T-helper 1 cell (primary cell): ENCODE measurements at places on chromosomes 2 and 18.
A peak's percentile ranks its signal among the peaks of the same experiment; 100 is the strongest.

DNA sequence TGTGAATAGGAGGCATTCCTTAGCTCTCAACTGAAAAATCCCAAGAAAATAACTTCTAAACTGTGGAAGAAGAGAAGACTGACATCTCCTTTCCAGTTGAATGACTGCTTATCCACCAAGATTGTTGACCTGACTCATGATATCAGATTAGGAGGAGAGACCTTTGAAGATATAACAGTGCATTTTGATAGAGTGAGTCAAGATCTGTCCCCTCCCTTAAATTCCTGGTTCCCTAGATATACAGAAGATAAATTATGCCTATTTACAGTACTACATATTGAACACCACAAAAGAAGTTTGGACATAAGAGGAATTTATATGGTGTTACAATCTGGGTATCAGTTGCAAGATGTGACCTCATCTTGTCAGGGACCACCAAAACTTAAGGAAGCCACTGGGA, 285.3 kb upstream of the ZSWIM2 start:
- no peak for DNase-seq

- peak; percentile 95 for DNase-seq
Observed at GRCh38 chr2:10448576-10449485, 704 bp upstream of the ODC1 start.

- DNase-seq = no peak
Observed at GRCh38 chr18:7349181-7349837, 118.4 kb downstream of the LRRC30 start.

GRCh38 chr2:224984637-224985036, 57.6 kb downstream of the DOCK10 start:
- DNase-seq = no peak

- DNase-seq = no peak
Observed at GRCh38 chr2:107337209-107337898, 451.4 kb upstream of the ST6GAL2 start.

GRCh38 chr18:37502601-37503000, 63.0 kb downstream of the CELF4 start:
- DNase-seq = no peak

DNA sequence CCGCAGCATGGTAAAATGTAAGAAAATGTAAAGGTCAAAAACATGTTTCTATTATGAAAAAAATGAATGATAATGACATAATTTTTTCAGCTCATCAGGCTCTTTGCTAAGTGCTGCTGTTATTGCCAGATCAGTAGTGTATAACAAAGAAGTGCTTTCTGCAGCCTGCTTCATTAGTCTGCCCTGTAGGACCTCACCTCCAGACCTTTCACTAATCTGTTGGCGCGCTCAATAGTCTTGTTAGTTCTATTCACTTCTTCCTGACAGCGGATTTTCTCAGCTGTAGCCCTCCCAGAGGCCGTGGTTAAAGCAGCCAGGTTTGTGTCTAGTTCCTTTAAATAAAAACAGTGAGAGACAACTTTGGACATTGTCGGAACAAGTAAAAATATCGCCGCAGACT, 97.7 kb downstream of the CDCA7 start:
- DNase-seq = no peak

- DNase-seq = no peak
Observed at GRCh38 chr2:3480352-3481010, 38.9 kb downstream of the ADI1 start.

- no peak for DNase-seq
Observed at GRCh38 chr18:32732165-32732564, 40.7 kb downstream of the KLHL14 start.

GRCh38 chr2:128722489-128722888, 403.8 kb upstream of the HS6ST1 start:
- DNase-seq = no peak

DNA sequence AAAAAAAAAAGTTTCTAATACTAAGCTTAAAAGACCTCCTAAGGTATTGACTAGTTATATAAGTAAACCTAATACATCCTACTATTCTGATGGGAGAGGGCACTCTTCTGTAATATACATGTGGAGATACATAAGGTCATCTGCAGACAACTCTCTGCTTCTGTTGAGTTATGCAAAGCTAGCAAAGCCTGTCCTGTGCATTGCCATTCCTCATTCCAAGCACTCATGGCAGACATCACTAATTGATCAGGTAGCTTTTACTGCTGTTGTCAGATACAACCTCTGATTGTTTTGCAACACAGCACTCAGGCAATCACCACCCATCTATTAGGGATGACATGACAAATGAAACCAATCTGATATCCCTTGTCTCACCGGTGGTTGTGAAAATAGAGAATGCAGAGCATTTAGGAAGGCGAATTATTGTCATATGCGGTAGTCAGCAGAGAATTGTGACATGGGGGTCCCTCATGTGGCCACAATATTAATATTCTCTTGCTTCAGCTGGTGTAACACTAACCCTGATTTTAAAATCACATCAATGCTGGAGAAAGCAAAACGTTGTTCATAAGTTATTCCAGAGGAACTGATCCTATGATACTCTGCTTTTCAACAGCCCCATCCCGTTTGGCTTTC, 416.5 kb upstream of the GYPC start:
- no peak for DNase-seq

DNA sequence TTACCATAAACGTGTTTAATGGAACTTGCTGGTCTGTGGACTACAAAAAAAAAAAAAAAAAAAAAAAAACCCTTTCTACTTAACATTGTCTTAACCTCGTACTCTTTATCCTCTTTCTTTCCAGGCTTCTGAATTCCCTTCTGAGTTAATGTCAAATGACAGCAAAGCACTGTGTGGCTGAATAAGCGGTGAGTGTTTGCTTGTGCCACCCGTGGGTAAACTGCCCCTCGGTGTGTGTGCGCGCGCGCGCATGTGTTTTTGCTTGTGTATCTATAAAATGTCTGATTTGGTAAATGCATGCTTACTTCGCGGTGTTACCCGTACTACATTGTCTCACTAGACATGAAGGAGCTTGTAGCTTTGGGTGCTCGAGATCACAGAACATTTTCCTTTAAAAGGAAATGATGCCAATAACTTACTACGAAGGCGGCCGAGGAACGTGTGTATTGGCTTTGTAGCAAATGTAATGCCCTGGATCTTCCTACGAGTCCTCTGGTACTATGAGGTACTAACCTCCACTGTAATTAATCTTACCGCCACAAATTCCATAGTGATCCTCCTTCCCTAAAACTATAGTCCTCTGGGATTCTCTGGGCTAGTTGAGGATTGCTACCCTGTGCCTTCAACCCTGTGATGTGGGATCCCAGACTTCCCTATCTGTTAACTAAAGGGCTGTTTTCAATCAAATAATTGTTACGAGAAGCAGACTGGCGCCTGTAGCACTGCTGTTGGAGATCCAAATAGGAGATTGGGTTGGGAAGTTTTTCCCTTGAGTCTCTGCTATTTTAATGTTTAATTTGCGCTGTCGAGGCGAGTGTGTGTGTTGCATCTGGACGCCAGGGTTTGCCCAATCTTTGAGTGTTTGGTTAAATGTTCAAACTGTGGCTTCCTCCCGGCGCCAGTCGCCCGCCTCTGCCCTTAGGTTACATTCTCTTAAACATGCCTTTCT, 1.1 kb downstream of the ID2 start:
- DNase-seq = no peak

DNA sequence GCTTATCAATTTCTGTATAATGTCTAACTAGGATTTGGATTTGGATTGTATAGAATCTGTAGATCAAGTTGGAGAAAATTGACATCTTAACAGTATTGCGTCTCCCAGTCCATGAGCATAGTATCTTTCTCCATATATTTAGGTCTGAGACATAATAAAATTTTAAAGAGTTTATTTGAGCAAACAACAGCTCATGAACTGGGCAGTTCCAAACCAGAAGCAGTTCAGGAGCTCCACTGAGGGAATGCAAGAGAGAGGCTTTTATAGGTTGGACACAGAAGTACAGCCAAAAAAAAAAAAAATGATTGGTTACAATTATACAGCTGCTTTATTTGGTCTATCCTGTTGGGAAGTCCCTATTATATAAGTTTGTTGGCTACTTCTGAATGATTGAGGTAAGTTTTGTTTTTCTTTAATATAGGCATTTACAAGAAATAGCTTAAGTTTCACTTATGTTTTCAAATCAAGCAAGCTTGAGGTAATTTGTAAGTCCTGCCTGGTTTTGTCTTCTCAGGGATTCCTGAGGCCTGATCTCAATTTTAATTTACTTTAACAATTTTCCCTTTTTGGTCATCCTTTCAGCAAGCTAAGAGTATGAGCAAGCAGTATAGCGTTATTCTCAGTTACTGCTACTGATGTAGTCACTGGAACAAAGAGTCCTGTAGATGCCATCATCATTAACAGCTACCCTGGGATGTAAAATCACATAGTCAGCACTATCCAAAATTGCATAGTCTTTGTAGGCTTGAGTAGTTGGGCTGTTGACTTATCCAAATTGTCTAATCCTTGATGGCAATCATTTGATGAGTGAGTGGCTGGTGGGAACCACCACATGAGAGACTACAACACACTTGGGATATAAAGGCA, 27.5 kb upstream of the RUFY4 start:
- DNase-seq = no peak

GRCh38 chr18:75350512-75350839, 77.0 kb downstream of the SMIM21 start:
- no peak for DNase-seq

DNA sequence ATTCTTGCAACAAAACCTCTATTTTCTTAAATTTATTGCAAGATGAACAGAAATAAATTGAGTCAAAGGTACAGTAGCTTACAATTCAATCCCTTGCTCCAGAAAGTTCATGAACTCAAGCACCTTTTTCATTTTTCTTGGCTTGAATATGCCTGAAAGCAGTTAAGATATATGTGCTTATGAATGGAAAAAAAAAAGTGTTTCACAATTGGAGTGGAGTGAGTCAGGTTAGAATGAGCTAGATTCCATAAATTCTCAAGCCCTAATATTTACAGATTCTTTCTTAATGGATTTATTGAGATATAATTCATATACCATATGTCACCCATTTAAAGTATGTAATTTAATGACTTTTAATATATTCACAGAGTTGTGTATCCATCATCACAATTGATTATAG, 39.6 kb upstream of the NEMP2 start:
- no peak for DNase-seq

GRCh38 chr18:39761273-39761672, 2193.8 kb upstream of the PIK3C3 start:
- no peak for DNase-seq

DNA sequence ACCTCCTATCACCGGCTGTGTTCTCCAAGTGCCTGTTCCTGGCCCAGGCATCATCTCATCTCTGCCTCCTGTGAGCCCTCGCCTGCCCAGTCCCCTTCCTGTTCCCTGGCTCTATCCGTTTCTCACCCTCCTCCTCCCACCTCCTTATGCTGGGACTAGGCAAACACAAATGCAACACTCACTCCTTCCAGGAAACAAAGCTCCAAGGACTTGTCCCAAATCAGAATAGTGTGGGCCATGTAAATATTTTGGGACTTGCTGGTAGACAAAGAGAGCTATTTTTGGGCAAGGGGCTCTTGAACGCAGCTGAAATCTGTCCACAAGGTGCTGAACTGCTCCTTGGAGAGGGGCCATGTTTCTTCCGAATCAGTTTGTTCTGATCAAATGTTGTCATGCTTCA, 25.3 kb downstream of the MBP start:
- no peak for DNase-seq

- no peak for DNase-seq
Observed at GRCh38 chr18:47118981-47119380, 31.3 kb downstream of the HDHD2 start.

DNA sequence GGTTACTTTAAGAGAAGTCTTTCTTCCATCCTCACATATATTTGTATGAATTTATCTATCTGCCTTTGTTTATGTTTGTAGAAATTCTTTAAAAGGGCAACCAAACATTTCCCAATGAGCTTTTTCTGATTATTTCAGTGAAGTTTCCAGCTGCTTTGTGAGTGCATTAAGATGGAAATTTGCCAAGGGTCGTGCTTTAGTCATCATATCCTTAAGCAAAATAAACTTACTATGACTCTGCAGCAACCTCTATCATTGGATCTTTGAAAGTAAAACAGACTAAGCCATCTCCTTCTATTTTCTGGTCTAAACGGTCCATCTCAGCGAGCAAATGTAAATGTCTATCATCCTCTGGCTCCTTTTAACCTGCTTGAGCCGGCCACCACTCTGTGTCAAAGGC, 489.3 kb downstream of the SOX11 start:
- DNase-seq = no peak

GRCh38 chr2:240986787-240987411, 11.5 kb upstream of the SNED1 start:
- peak; percentile 5 for DNase-seq

GRCh38 chr18:37483221-37483971, 82.2 kb downstream of the CELF4 start:
- no peak for DNase-seq

DNA sequence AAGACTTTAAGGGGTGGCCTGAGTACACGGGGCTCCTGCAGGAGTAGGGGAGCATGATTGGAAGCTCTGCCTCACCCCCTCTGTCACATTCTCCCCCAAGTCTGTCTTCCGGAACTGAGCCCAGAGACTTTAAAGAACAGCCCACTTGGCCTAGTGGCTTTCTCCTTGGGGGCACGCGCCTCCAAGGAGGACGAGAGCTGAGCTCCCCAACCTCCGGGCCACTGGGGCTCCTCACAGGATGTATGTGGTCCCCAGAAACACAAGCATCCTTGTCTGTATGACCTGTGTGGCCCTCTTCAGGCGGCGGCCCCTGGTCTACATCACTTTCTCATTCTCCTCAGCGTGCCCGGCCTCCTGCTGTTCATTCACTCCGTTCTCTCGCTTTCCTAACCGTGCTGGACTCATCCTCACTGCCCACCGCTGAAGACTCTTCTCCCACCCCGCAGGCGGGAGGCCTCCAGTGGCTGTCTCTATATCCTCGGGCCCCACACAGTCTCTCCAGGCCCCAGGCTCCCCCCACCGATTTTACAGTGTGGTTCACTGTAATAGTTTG, 23.7 kb downstream of the KCNF1 start:
- no peak for DNase-seq

GRCh38 chr2:100274076-100274475, 48.2 kb downstream of the LONRF2 start:
- DNase-seq = no peak

- DNase-seq = no peak
Observed at GRCh38 chr2:24245986-24246776, 71.3 kb downstream of the FAM228A start.

- no peak for DNase-seq
Observed at GRCh38 chr2:9991829-9992273, 40.4 kb downstream of the GRHL1 start.

DNA sequence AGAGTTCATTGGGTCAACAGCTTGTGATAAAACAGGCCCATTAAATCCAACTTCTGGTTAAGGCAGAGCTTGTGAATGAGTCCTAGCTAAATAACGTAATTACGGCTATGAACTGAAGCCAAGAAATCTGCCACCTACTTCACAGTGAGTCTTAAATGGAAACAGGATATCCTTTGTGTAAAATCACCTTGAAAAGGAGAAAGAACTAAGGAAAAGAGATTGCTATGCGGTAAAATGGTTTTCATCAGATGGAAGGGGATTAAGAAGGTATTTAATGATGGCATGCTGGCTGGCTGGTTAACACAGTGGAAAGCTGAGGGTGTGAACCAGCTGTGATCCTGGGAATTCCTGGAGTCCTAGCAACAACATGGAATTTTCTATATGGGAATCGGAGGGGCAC, 156.6 kb downstream of the DOK6 start:
- DNase-seq = no peak
